ENCODE measurements at places on chromosomes 13 and 19. TPM values are rescaled to one million over a fixed set of nuclear protein-coding genes. Genes with fewer than 3 reads are reported as not detected.

GRCh38 chr19:5030822-5031221, 61.9 kb downstream of the KDM4B start:
- no peak overlapping the region for H3K27ac ChIP-seq
- H3K36me3 ChIP-seq: peaks cover 6% of the 10 kb centered on the region
- H3K4me3 ChIP-seq: no peak overlapping the region
- no peaks in the 10 kb centered on the region for H3K27me3 ChIP-seq

DNA sequence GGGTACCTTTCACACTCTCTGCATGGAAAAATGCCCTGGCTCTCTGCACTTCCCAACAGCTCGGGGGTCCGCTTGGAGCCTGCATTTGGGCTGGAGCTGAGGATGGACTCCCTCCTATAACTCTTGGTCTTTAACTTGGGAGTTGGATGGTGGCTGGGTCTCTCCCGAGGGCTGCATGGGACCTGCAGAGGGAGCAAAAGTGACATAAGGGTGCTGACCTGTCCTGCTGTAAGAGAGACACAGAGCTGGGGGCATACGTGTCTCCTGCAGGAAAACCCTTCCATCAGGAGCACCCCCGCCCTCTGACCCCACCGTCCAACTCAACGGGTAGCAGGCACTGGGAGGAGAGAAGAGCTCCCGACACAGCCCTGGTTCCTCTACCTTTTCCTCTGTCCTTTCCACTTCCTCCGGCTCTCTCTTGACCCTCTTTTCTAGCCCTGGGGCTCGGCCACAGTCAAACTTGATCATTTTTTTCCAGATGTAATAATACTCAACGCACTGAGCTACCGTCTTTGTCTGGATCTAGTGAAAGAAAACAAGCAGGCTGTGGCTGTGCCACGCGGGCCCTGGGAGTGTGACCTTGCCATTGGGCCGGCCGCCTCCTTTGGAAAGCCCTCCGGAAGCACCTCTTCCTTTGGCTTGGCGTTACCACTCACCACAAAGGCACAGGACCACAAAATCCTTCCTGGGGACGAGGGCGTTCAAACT, 6.8 kb upstream of the NAPA start:
- peaks cover 36% of the 10 kb centered on the region for H3K4me1 ChIP-seq
- no peak overlapping the region for H3K27ac ChIP-seq

DNA sequence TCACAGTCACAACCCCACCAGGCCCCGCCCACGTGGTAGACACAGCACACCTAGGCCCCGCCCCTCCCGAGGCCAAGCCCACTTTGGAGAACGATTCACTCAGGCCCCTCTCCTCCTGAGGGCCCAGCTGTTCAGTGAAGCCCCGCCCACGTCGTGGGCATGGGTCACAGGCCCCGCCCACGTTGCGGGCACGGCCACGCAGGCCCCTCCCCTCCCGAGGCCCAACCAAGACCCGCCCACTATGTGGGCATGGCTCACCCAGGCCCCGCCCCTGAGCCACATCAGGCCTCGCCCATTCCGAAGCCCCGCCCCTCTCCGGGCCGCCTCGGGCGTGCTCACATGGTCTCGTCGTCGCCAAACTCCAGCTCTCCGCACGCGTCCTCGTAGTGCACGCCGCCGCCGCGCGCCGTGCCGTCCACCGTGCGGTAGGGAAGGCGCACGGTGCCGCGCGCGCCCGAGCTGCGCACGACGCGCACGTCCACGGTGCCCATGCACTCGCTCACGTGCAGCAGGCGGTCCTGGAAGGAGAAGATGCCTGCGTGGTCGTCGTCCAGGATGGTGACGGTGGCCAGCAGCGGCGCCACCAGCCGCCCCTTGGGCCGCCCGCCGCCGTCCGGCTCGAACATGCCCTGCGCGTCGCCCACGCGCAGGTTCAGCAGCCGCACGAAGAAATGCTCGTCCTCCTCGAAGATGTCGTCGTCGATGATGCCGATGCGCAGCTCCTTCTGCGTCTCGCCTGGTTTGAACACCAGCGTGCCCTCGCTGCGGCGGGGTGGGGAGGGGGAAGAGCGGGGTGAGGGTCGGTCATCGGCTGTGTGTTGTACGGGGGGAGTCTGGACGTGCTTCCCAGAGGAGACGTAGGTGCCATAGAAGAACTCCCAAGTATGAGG, 24.0 kb downstream of the SLC8A2 start:
- H3K27me3 ChIP-seq: peaks cover 28% of the 10 kb centered on the region
- no peaks in the 10 kb centered on the region for H3K36me3 ChIP-seq
- peaks cover 45% of the 10 kb centered on the region for H3K4me1 ChIP-seq

KCNN4 gene
- total RNA-seq: 93.8 TPM

- no peak overlapping the region for H3K27ac ChIP-seq
- no peak overlapping the region for H3K4me3 ChIP-seq
- H3K27me3 ChIP-seq: no peaks in the 10 kb centered on the region
- no peaks in the 10 kb centered on the region for H3K4me1 ChIP-seq
- H3K36me3 ChIP-seq: no peaks in the 10 kb centered on the region
- no peak for DNase-seq
Measured at GRCh38 chr13:70995338-70995737, 871.7 kb downstream of the DACH1 start.

DNA sequence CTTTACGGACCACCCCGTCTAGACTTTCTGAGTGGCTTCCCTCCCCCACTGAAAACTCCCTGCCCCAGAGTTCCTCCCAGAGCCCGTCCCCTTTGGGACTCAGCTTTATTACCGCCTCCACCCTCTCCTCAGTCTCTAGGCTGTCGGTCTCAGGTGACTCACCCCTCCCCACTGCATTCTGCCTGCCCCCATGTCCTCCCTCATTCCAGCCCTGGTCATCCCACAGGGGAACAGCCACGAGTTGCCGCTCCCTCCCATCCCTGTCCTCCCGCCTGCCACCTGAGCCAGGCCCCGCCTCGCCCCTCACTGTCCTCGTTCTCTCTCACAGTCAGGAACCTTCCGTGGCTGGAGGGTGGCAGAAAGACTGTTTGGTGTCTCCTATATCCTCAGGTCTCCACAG, 57.3 kb downstream of the SMARCA4 start:
- H3K4me3 ChIP-seq: no peak overlapping the region
- no peaks in the 10 kb centered on the region for H3K27me3 ChIP-seq
- H3K27ac ChIP-seq: no peak overlapping the region
